Ovary (tissue), 10 donors: ENCODE measurements at places on chromosomes 16 and 17. TPM values are rescaled to one million over a fixed set of nuclear protein-coding genes. Genes with fewer than 3 reads are reported as not detected.

The COIL gene
- total RNA-seq = 12.9 TPM

The AP2B1 gene
- total RNA-seq = 150 TPM

The TAF15 gene
- total RNA-seq = 44.0 TPM

The USP43 gene
- not detected for total RNA-seq

The METTL26 gene
- total RNA-seq = 67.4 TPM

The QPRT gene
- 45.2 TPM for total RNA-seq

The ZNF594 gene
- 16.9 TPM for total RNA-seq

The VTN gene
- 0.25 TPM for total RNA-seq

The CMTR2 gene
- 15.2 TPM for total RNA-seq

DNA sequence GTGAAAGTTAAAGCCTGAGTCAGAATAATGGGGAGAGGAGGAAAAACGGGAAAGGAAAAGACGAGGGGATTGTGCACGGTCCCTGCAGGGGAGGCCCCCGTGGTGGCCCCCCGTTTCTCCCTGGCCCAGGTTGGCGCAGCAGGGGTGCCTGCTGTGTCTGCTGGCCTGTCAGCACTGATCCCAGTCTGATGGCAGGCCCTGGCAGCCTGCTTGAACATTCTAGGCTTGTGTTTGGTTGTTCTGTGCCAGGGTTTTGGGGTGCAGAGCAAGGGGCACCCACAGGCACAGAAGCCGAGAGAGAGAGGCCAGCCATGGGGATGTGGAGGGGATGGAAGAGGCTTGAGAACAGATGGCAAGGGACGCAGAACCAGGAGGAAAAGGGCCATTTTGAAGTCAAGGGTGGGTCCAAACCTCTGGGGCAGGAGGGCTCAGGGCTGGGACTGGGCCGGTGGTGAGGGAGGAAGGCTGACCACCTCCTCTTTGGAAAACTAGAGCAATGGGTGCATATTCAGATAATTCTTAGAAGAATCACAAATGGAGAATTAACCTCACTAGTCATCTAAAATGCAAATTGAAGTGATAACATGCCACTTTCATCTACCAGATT, 35.9 kb downstream of the TBX4 start:
- H3K4me3 ChIP-seq = no peak overlapping the region
- H3K27me3 ChIP-seq = no peaks in the 10 kb centered on the region
- H3K27ac ChIP-seq = no peak overlapping the region
- H3K36me3 ChIP-seq = no peaks in the 10 kb centered on the region

GRCh38 chr17:44217738-44218343, 1.6 kb downstream of the UBTF start:
- peak overlapping the region; percentile 62 for H3K27ac ChIP-seq
- no peaks in the 10 kb centered on the region for H3K27me3 ChIP-seq
- DNase-seq = no peak
- peaks cover 15% of the 10 kb centered on the region for H3K4me1 ChIP-seq
- H3K4me3 ChIP-seq = peak overlapping the region; percentile 94
- H3K36me3 ChIP-seq = no peaks in the 10 kb centered on the region

DNA sequence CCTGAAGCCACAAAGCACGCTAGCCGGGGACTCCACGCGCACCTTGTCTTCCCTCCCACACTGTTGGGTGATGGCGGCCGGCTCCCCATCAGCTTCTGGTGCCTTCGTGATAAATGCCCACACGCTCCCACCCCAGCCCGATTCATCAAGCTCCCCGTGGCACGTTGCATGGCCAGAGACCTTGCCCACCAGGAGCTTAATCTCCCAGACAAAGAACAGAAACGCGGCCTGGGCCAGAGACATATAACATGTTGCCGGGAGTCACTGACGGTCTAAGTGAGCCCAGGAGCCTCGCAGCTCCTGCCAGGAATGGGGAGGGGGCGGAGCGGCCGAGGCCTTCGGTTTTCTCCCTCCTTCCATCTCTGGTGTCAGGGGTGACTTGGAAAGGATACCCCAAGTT, 93.1 kb downstream of the SDK2 start:
- H3K27me3 ChIP-seq = no peaks in the 10 kb centered on the region
- no peaks in the 10 kb centered on the region for H3K4me1 ChIP-seq

DNA sequence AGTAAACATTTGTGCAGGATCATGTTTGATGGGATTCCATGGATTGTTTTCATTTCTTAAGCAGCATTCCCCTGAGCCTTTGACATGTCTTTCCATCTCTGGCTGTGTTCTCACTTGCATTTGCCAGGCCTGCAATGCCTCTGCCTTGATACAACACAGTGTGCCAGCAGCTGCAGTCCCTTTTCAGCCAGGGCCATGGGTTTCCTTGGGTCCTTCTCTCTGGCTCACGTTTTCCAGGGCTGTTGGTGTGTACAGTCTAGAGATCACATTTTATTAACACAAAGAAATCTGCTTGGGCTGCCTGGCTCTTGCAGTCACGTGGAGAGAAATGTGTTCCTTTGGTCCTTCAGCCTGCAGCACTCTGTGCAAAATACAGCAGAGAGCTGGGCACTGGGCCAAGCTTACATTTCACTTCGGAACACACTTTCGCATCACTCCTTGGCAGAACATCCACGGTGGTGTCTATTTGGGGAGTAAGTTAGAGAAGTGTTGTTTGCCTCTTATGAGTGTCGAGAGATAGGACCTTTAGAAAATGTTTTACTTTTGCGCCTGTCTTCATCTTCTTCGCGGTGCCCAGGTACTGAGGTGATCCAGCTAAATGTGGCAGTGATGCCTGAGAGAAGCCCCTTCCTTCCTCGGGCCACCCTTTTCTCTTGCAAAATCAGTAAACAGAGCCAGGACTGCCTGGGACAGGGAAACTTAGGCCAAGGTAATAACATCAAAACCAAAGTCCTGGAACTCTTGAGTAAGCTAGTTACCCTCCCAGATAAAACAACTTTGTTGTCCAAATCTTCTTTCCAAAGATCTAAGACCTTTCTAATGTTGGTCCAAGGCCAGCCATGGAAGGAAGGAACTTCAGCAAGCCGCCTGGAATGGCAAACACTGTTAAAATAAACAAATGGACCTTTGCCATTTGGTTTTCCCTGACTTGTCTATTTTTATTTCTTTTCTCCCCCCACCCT, 20.9 kb downstream of the HLF start:
- no peaks in the 10 kb centered on the region for H3K36me3 ChIP-seq
- H3K27me3 ChIP-seq = no peaks in the 10 kb centered on the region
- H3K27ac ChIP-seq = peak overlapping the region; percentile 89
- no peak overlapping the region for H3K4me3 ChIP-seq

GRCh38 chr16:23072769-23073549, 76.3 kb downstream of the USP31 start:
- H3K27ac ChIP-seq = no peak overlapping the region
- H3K4me1 ChIP-seq = peaks cover 5% of the 10 kb centered on the region
- no peak overlapping the region for H3K4me3 ChIP-seq
- DNase-seq = no peak
- no peaks in the 10 kb centered on the region for H3K27me3 ChIP-seq

- H3K36me3 ChIP-seq = no peaks in the 10 kb centered on the region
- H3K4me3 ChIP-seq = no peak overlapping the region
- peaks cover 14% of the 10 kb centered on the region for H3K4me1 ChIP-seq
- H3K27me3 ChIP-seq = no peaks in the 10 kb centered on the region
Observed at GRCh38 chr16:87458424-87458915, 34.4 kb downstream of the ZCCHC14 start.

DNA sequence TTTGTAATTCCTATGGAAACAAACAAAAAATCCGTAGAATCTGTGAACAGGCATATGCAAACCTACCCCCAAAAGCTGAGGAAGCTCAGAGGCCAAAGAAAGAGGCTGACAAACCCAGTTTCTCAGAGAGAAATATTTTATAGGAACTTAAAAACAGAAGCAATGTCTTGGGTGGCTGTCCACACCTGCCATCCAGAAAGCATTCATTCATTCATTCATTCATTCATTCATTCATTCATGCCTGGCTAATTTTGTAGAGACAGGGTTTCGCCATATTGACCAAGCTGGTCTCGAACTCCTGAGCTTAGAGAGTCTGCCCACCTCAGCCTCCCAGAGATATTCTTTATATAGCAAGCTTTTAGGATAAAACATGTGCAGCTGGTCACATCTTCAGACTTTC, 154.3 kb downstream of the MRTFB start:
- no peaks in the 10 kb centered on the region for H3K4me1 ChIP-seq
- H3K36me3 ChIP-seq = peaks cover 2% of the 10 kb centered on the region
- H3K27ac ChIP-seq = no peak overlapping the region
- no peak for DNase-seq

- H3K36me3 ChIP-seq = no peaks in the 10 kb centered on the region
- no peaks in the 10 kb centered on the region for H3K4me1 ChIP-seq
- no peak for DNase-seq
Observed at GRCh38 chr17:48645639-48646182, 19.6 kb upstream of the HOXB9 start.

DNA sequence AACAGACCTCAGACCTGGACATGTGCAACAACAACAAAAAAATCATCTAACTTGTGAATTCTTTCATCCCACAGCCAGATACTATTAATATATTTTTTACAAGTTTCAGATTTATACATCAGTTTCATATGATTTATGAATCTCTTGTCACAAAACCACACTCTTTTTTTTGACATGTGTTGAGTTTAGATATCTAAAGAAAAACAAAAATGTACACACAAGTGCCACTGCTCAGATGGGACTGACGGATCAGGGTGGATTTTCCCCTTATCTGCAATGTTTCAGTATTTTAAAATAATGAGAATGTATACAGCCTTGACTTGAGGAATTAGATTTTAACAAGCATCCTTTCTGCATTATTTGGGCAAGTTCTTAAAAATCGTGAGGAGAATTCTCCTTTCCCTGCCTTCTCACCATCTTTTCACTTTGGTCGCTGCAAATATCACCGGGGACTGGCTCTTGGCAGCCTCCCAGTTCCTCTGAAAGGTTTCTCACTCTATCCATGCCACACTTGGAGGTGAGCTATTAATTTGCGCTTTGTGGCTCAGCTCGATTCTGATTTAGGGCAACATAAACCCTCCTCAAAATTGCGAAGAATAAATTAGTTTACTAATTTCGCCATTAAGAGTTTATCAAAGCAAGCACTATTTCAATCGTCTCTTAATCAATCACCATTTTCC, 225.7 kb downstream of the XYLT1 start:
- H3K4me3 ChIP-seq = no peak overlapping the region
- H3K4me1 ChIP-seq = no peaks in the 10 kb centered on the region

DNA sequence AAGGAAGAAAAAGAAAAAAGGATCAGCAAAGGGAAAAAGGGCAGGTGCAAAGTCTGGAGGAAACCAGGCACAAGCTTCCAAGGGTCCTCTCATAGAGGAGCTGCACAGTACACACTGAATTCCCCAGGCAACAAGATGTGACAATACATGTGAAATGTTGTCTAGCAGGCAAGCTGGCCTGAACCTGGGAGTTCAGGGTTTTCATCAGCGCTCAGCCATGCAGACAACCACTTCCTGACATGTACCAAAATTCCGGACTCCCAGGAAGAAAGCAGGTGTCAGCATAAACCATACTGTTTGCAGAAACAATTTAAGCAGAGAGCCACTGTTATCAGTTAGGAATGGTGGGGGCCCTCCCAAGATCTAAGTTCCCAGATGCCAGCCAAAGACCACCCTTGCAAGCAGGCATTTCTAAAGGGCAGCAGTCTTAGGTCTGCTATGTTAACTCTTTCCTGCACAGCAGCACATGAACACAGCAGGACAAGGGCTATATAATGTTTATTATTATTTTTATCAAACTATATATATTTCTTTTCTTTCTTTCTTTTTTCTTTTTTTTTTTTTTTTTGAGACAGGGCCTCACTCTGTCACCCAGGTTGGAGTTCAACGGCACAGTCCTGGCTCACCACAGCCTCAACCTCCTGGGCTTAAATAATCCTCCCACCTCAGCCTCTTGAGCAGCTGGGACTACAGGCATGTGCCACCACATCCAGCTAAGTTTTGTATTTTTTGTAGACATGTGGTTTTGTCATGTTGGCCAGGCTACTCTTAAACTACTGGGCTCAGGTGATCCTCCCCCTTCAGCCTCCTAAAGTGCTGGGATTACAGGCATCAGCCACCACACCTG, 10.1 kb downstream of the TK2 start:
- H3K27ac ChIP-seq = no peak overlapping the region
- no peak overlapping the region for H3K4me3 ChIP-seq
- DNase-seq = no peak
- H3K36me3 ChIP-seq = no peaks in the 10 kb centered on the region
- H3K27me3 ChIP-seq = no peaks in the 10 kb centered on the region

- H3K4me1 ChIP-seq = no peaks in the 10 kb centered on the region
- no peak for DNase-seq
- H3K27me3 ChIP-seq = no peaks in the 10 kb centered on the region
- H3K36me3 ChIP-seq = no peaks in the 10 kb centered on the region
- no peak overlapping the region for H3K4me3 ChIP-seq
Observed at GRCh38 chr16:87831421-87832136, 37.7 kb downstream of the SLC7A5 start.

DNA sequence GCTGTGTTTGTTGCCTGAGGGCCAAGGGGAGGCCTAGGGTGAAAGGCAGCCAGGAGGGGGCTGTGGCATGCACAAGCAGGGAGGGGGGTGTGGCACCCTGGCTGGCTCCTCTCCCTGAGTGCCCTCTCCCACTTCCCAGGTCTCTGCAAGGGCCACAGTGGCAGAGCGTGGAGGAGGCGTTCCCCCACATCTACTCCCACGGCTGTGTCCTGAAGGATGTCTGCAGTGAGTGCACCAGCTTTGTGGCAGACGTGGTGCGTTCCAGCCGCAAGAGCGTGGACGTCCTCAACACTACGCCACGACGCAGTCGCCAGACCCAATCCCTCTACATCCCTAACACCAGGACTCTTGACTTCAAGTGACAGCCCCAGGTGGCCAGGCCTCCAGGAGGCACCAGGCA, 3.5 kb upstream of the TCF25 start:
- no peak for DNase-seq
- H3K4me3 ChIP-seq = no peak overlapping the region
- no peaks in the 10 kb centered on the region for H3K27me3 ChIP-seq
- H3K27ac ChIP-seq = no peak overlapping the region
- H3K4me1 ChIP-seq = no peaks in the 10 kb centered on the region
- no peaks in the 10 kb centered on the region for H3K36me3 ChIP-seq

- H3K4me1 ChIP-seq = no peaks in the 10 kb centered on the region
- no peaks in the 10 kb centered on the region for H3K36me3 ChIP-seq
- no peak for DNase-seq
Observed at GRCh38 chr17:57625957-57626356, 119.1 kb downstream of the CCDC182 start.

DNA sequence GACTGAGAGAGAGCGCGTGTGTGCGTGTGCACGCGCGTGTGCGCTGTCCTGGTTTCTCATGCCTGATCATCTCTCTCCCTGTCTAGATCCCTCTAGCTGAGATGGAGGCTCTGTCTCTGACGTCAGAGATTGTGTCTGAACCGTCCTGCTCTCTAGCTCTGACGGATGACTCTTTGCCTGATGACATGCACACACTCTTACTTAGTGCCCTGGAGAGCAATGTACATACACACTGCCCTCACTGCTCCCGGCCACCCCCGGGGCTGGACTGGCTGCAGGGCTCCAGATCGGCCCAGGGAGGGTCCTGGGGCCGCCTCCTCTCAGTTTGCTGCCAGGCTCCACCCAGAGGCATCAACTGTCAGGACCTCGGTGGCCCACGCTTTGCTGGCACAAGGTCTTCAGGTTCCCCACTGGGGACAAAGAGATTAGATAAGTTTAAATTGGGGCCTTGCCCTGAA, 13.1 kb upstream of the ABCC3 start:
- no peaks in the 10 kb centered on the region for H3K27me3 ChIP-seq
- DNase-seq = no peak
- H3K4me1 ChIP-seq = peaks cover 3% of the 10 kb centered on the region
- H3K4me3 ChIP-seq = no peak overlapping the region

GRCh38 chr16:69497876-69498596, 67.7 kb upstream of the NFAT5 start:
- H3K4me1 ChIP-seq = no peaks in the 10 kb centered on the region
- no peaks in the 10 kb centered on the region for H3K36me3 ChIP-seq
- no peak overlapping the region for H3K4me3 ChIP-seq
- H3K27me3 ChIP-seq = no peaks in the 10 kb centered on the region
- no peak for DNase-seq
